ENCODE measurements at places on chromosomes 12 and 14. TPM values are rescaled to one million over a fixed set of nuclear protein-coding genes. Genes with fewer than 3 reads are reported as not detected.
A peak's percentile ranks its signal among the peaks of the same experiment; 100 is the strongest.

DNA sequence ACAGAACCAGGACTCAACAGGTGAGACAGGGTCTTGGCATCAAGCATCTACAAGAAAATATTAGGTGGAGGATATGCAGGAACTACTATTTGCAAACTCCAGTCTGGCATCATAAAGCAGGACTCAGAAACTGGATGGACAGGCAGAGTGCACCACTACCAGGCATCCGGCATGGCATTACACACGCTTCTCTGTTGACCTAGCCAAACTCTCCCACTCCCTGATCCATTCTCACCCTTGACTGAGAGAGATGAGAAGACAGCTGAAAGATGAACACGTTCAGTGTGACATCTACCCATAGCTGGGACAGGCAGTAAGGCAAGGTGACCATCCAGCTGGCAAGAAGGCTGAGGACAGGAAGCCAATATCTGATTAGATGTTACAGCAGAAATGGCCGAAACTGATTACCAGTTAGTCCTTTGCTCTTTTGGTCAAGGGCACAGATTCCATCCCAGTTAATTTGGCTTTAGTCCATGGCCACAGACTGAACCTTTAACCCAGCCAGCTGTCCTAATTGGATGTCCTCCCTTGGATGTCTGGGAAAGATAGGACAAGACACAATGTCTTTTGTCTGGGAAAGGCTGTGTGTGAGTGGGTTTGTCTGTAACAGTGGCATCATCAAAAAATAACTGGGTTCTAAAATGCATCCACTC lies 71.6 kb downstream of the BBS10 start:
- no peak for DNase-seq
- no peaks in the 10 kb centered on the region for H3K4me1 ChIP-seq

DNA sequence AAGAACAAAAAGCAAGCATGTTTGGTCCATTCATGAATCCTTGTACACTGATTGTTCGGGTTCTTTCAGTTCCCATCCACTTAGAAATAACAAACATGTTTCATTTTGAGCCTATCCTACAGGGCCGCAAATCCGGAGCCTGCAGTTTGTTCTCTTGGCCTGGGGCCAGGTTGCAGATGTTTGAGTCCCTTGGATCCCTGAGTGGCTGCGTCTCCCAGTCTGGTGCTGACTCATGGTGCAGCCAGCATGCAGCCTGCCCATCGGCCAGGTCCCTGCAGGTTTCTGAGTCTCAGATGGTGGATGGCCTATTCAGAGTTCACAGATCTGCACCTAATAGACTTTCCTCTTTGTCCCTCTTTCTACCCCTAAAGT lies 1.9 kb upstream of the DYNC1H1 start:
- H3K4me1 ChIP-seq, result peaks cover 66% of the 10 kb centered on the region
- no peak overlapping the region for H3K4me3 ChIP-seq
- DNase-seq, result peak; percentile 74
- H3K36me3 ChIP-seq, result no peaks in the 10 kb centered on the region
- no peaks in the 10 kb centered on the region for H3K27me3 ChIP-seq

DNA sequence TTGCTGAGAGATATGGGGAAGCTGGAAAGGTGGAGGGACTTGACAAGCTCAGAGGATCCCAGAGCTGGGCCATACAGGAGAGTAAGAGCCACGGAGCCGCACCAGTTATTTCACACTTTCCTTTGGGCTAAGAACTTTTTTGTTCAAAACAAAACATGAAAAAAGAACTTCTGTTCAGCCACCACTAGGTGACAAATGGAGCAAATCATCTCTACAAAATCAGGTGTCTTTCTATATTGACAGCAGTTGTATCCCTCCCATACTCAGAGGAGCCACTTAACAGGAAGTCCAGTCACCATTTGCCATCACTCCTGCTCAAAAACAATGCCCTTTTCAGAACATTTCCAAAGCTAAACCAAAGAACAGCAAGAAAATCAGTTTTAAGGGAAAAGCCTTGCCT lies 70.3 kb upstream of the DBX2 start:
- H3K36me3 ChIP-seq, result no peaks in the 10 kb centered on the region
- no peak for DNase-seq
- no peak overlapping the region for H3K27ac ChIP-seq
- H3K27me3 ChIP-seq, result no peaks in the 10 kb centered on the region

The PLD4 gene
- 1.7 TPM for polyA plus RNA-seq

DNA sequence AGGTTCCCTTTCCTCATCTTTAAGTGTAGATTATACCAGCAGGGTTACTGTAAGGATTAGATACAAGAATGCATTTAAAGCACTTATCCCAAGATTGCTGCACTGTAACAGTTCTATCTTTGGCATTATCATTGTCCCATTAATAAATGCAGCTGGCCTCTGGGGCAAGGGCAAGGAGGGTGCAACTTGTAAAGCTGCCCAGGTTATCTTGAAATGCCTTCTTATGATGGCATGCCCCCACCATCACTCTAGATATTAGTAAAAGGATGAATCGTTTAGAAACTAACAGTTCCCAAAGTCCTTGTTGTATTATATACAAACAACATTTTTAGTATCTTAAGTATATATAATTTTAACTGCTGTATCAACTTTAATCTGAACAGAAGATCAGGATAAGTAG lies 6.8 kb downstream of the LTA4H start:
- H3K27ac ChIP-seq, result no peak overlapping the region
- peaks cover 51% of the 10 kb centered on the region for H3K36me3 ChIP-seq
- peaks cover 13% of the 10 kb centered on the region for H3K4me1 ChIP-seq
- DNase-seq, result no peak

GRCh38 chr12:118166946-118167345 lies 31.0 kb downstream of the PEBP1 start:
- no peaks in the 10 kb centered on the region for H3K27me3 ChIP-seq
- H3K4me1 ChIP-seq, result no peaks in the 10 kb centered on the region
- DNase-seq, result no peak
- no peak overlapping the region for H3K4me3 ChIP-seq

DNA sequence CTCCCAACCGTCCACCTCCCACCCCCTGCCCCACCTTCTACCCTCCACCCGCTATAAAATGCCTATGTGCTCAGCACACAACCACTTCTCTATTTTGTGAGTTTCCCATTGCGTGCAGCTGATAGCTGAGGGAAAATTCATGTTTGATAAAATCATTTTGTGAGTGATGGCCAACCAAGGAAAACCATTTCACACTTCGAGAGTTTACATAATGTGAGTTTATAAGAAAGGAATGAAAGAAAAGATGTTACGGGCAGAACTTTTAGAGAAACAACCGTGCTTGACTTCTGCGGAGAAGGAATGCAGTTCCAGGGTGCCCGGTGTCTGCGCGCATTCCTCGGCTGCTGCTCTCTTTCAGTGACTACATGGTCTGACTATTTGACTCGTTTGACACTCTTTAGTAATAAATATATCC lies 140.9 kb downstream of the EFCAB11 start:
- H3K4me3 ChIP-seq, result peak overlapping the region; percentile 2
- H3K4me1 ChIP-seq, result no peaks in the 10 kb centered on the region
- no peaks in the 10 kb centered on the region for H3K27me3 ChIP-seq
- no peak for DNase-seq
- H3K36me3 ChIP-seq, result no peaks in the 10 kb centered on the region
- H3K27ac ChIP-seq, result no peak overlapping the region

GRCh38 chr12:95390932-95391331 lies 83.0 kb upstream of the METAP2 start:
- H3K36me3 ChIP-seq, result no peaks in the 10 kb centered on the region
- no peak overlapping the region for H3K4me3 ChIP-seq
- H3K4me1 ChIP-seq, result no peaks in the 10 kb centered on the region
- H3K27ac ChIP-seq, result no peak overlapping the region

GRCh38 chr12:49022558-49023178 lies 4.1 kb upstream of the PRKAG1 start:
- H3K4me1 ChIP-seq, result peaks cover 5% of the 10 kb centered on the region
- no peak overlapping the region for H3K27ac ChIP-seq
- H3K36me3 ChIP-seq, result peaks cover 71% of the 10 kb centered on the region
- no peak for DNase-seq
- no peaks in the 10 kb centered on the region for H3K27me3 ChIP-seq
- H3K4me3 ChIP-seq, result no peak overlapping the region

The TMPRSS12 gene
- not detected for polyA plus RNA-seq

GRCh38 chr12:110012137-110012536 lies 12.9 kb downstream of the ANKRD13A start:
- peaks cover 36% of the 10 kb centered on the region for H3K4me1 ChIP-seq
- no peak overlapping the region for H3K4me3 ChIP-seq
- H3K27me3 ChIP-seq, result no peaks in the 10 kb centered on the region
- H3K36me3 ChIP-seq, result peaks cover 29% of the 10 kb centered on the region
- H3K27ac ChIP-seq, result peak overlapping the region; percentile 49

GRCh38 chr14:71554323-71554722 lies 377.9 kb upstream of the RGS6 start:
- H3K4me3 ChIP-seq, result no peak overlapping the region
- no peak for DNase-seq
- H3K4me1 ChIP-seq, result no peaks in the 10 kb centered on the region
- no peak overlapping the region for H3K27ac ChIP-seq

GRCh38 chr14:91381801-91382670 lies 35.6 kb downstream of the CCDC88C start:
- no peak overlapping the region for H3K4me3 ChIP-seq
- no peaks in the 10 kb centered on the region for H3K36me3 ChIP-seq
- H3K4me1 ChIP-seq, result peaks cover 34% of the 10 kb centered on the region
- H3K27ac ChIP-seq, result no peak overlapping the region

The PLEKHD1 gene
- 0.12 TPM for polyA plus RNA-seq

The OR4E2 gene
- polyA plus RNA-seq, result not detected

GRCh38 chr12:1131811-1132224 lies 140.8 kb downstream of the ERC1 start:
- H3K27ac ChIP-seq, result peak overlapping the region; percentile 76
- no peaks in the 10 kb centered on the region for H3K36me3 ChIP-seq
- H3K4me1 ChIP-seq, result no peaks in the 10 kb centered on the region
- no peak for DNase-seq
- no peaks in the 10 kb centered on the region for H3K27me3 ChIP-seq
- no peak overlapping the region for H3K4me3 ChIP-seq

The PTHLH gene
- 1.5 TPM for polyA plus RNA-seq

The CLEC4E gene
- 2.9 TPM for polyA plus RNA-seq

The SSTR1 gene
- polyA plus RNA-seq, result 4.2 TPM

The SLC25A47 gene
- not detected for polyA plus RNA-seq

GRCh38 chr12:99847936-99848335 lies 136.8 kb downstream of the ANKS1B start:
- no peak overlapping the region for H3K4me3 ChIP-seq
- H3K36me3 ChIP-seq, result no peaks in the 10 kb centered on the region
- no peaks in the 10 kb centered on the region for H3K4me1 ChIP-seq
- no peak for DNase-seq
- H3K27me3 ChIP-seq, result no peaks in the 10 kb centered on the region

The FAM161B gene
- polyA plus RNA-seq, result 2.1 TPM

DNA sequence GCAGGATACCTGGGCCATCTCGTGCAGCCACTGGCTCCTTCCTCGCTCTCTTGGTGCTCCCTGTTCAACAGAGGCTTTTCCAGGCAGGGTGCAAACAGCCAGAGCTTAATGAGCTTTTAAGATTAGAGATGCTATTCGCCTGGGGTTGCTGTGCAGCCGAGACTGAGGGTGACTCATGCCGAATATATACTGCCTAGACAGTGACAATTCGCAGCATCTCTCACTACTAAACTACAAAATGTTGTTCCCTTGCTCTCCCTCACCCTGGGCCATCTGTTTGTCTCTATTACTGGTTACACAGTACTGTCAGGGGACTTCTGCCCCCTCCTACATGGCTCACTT lies 26.0 kb upstream of the TESC start:
- H3K36me3 ChIP-seq, result no peaks in the 10 kb centered on the region
- no peak for DNase-seq
- no peak overlapping the region for H3K27ac ChIP-seq

The HSPB8 gene
- 22.7 TPM for polyA plus RNA-seq

GRCh38 chr12:120363274-120363855 lies 5.6 kb downstream of the MSI1 start:
- peak overlapping the region; percentile 56 for H3K27ac ChIP-seq
- H3K36me3 ChIP-seq, result no peaks in the 10 kb centered on the region
- no peak overlapping the region for H3K4me3 ChIP-seq
- peaks cover 43% of the 10 kb centered on the region for H3K27me3 ChIP-seq
- peaks cover 44% of the 10 kb centered on the region for H3K4me1 ChIP-seq

DNA sequence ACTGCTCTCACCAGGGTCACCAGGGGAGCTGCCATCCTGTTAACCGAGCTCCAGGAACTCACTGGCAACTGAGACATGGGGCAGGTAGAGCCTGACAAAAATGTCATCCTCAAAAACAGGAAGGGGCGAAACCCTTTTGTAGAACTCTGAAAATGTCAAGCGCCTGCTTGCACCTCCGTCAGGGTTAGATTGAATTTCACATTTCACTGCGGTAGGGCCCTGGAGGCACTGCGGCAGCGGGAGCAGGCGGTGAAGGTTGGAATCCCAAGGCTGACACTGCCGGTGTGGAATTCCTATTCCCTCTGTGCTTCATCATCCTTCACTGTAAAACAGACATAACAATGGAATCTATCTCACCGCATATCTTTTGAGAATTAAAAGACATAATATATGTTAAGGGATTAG lies 142.8 kb upstream of the TMCC3 start:
- H3K27ac ChIP-seq, result no peak overlapping the region
- no peaks in the 10 kb centered on the region for H3K27me3 ChIP-seq
- H3K4me1 ChIP-seq, result no peaks in the 10 kb centered on the region

GRCh38 chr12:117854339-117855012 lies 114.3 kb downstream of the KSR2 start:
- no peaks in the 10 kb centered on the region for H3K4me1 ChIP-seq
- peaks cover 20% of the 10 kb centered on the region for H3K27me3 ChIP-seq
- peak; percentile 62 for DNase-seq
- H3K36me3 ChIP-seq, result no peaks in the 10 kb centered on the region
- peak overlapping the region; percentile 69 for H3K27ac ChIP-seq
- no peak overlapping the region for H3K4me3 ChIP-seq

- H3K4me1 ChIP-seq, result no peaks in the 10 kb centered on the region
- peaks cover 80% of the 10 kb centered on the region for H3K36me3 ChIP-seq
- no peak for DNase-seq
- H3K27ac ChIP-seq, result no peak overlapping the region
These were observed 28.6 kb downstream of the TULP3 start for GRCh38 chr12:2919249-2919648.

DNA sequence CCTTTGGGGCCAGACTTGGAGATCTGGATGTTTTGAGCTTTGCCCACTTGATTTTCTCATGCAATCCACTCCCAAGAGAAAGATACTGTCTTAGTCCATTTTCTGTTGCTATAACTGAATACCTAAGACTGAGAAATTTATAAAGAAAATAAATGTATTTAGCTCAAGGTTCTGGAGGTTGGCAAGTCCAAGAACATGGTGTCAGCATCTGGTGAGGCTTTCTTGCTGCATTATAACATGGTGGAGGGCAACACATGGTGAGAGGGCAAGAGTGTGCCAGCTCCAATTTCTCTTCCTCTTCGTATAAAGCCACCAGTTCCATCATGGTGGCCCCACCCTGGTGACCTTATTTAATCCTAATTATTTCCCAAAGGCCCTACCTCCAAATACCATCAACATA lies 39.6 kb upstream of the NFKBIA start:
- no peaks in the 10 kb centered on the region for H3K27me3 ChIP-seq
- no peak for DNase-seq
- no peak overlapping the region for H3K4me3 ChIP-seq
- H3K27ac ChIP-seq, result no peak overlapping the region
- H3K4me1 ChIP-seq, result no peaks in the 10 kb centered on the region

The IL31 gene
- polyA plus RNA-seq, result not detected

Data from stomach (tissue), 19 donors.